ENCODE measurements at places on chromosomes 1 and 21. TPM values are rescaled to one million over a fixed set of nuclear protein-coding genes. Genes with fewer than 3 reads are reported as not detected.
A peak's percentile ranks its signal among the peaks of the same experiment; 100 is the strongest.

CADM3 gene
- not detected for total RNA-seq

STK40 gene
- total RNA-seq, result 17.8 TPM

KISS1 gene
- total RNA-seq, result not detected

LTN1 gene
- total RNA-seq, result 23.6 TPM

BARHL2 gene
- total RNA-seq, result not detected

AMPD1 gene
- not detected for total RNA-seq

RGS13 gene
- 0.30 TPM for total RNA-seq

DNA sequence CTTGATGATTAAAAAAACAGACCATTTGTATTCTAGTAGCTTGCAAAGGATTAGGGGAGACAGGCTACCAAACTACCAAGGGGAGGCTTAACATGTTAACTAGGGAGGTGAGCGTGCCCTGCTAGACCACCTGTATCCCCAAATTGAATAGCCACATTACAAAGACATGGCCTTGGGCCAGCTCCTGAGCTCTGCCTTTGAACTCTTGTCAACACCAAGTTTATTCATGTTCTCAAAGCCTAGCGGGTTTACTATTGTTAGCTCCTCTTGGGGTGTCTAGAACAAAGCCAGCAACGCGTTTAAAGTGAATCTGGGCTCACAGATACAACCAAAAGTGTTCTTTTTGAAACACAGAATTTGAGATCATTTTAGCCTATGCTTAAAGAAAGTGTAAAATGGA is 36.3 kb downstream of the SMYD2 start:
- peaks cover 54% of the 10 kb centered on the region for H3K36me3 ChIP-seq
- no peak overlapping the region for H3K27ac ChIP-seq
- H3K27me3 ChIP-seq, result no peaks in the 10 kb centered on the region
- no peak overlapping the region for H3K4me3 ChIP-seq
- DNase-seq, result no peak
- no peaks in the 10 kb centered on the region for H3K4me1 ChIP-seq

- no peak for DNase-seq
- no peaks in the 10 kb centered on the region for H3K4me1 ChIP-seq
- H3K4me3 ChIP-seq, result no peak overlapping the region
- H3K27ac ChIP-seq, result no peak overlapping the region
These were observed 197.6 kb upstream of the DMRTA2 start for GRCh38 chr1:50620680-50621329.

- H3K36me3 ChIP-seq, result no peaks in the 10 kb centered on the region
- no peaks in the 10 kb centered on the region for H3K4me1 ChIP-seq
- no peak overlapping the region for H3K27ac ChIP-seq
These were observed 72.9 kb downstream of the UBE2T start for GRCh38 chr1:202268817-202269216.

DNA sequence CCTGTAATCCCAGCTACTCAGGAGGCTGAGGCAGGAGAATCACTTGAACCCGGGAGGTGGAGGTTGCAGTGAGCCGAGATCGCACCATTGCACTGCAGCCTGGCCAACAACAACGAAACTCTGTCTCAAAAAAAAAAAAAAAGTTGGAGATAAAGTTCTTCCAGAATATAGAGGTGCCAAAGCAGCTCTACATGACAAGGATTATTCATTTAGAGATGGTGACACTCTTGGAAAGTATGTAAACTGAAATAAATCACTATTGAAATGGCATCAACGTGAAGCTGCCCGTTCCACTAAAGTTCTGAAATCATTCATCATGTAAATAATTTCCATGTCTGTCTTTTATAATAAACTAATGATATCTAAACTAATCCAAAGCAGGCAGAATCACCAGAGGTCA is 14.9 kb downstream of the EIF4G3 start:
- H3K27me3 ChIP-seq, result no peaks in the 10 kb centered on the region
- DNase-seq, result no peak
- H3K36me3 ChIP-seq, result peaks cover 5% of the 10 kb centered on the region
- H3K4me3 ChIP-seq, result no peak overlapping the region
- H3K27ac ChIP-seq, result no peak overlapping the region

DNA sequence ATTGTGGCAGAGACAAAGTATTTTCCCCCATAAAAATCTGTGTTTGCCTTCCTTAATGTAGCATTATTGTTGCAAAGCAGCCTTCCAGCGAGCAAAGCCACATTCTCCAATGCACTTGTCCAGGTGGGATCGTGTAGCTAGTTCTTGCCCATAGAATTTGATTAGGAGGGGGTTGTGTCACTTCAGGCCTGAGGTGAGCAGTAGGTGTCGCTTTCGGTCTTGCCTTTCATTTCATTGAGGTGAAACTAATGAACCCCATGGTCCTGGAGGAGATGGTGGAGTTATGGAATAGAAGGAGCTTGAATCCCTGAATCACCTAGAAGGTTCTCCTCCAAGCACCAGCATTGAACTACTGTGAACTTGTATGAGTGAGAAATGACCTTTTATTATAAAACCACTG is 318.9 kb upstream of the PBX1 start:
- H3K4me3 ChIP-seq, result no peak overlapping the region
- no peaks in the 10 kb centered on the region for H3K4me1 ChIP-seq
- no peaks in the 10 kb centered on the region for H3K36me3 ChIP-seq
- H3K27me3 ChIP-seq, result no peaks in the 10 kb centered on the region
- DNase-seq, result no peak

DNA sequence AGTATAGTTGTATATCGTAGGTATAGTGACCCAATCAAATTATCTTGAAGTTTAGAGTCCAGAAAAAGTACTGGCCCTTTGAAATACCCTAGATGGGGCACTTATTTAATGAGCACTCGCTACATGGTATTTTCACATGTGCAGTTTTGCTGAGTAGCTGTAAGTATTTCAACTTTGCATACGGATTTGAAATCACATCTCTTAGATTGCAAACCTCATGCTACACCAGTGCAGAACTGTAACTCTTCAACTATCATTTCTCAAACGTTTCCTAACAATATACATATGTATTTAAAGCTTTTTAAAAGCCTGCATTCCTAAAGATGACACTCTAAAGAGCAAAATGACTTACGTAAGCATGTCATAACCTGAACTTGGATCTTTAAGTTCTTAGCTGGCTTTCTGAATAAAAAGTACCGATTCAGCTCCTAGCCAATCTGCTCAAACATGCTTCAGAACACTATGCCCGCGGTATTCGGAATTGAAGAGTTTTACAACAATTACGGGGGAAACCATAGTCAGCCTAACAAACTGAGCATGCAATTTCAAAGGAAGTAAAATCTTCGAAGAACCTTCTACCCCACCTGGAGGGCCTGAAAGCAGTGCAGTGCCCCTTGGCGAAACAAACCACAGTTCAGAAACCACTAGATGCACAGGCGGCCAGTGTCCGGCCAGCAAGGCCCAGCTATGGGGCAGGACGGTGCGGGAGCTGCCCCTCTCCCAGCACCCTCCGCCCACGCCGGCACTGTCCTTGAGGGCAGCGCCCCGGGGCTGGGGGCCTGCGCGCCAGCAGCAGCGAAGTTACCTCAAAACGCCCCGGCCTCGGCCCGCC is 863 bp downstream of the FH start:
- H3K27ac ChIP-seq, result no peak overlapping the region
- H3K4me1 ChIP-seq, result peaks cover 5% of the 10 kb centered on the region
- peak; percentile 0 for DNase-seq
- H3K36me3 ChIP-seq, result peaks cover 3% of the 10 kb centered on the region
- peaks cover 8% of the 10 kb centered on the region for H3K27me3 ChIP-seq

DNA sequence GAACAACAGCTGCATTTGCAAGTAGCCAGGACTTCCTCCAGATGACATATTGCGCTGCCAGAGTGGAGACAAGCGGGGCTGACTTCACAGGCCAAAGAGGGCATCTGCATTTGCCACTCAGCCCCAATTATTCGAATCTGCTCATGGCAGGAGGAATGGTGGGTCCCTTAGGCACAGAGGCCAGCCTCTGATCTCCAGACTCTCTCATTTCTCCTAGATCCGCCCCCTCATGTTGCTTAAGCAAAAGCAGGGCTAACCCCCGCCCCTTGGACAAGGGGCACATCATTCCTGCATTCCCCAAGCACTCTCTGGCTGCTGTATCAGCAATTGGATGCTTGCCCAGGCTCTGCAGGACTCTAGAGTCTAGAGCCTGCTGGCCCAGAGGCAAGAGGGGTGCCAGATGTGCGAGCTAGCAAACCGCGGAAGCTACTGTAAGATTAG is 262.4 kb downstream of the ST6GALNAC3 start:
- no peaks in the 10 kb centered on the region for H3K4me1 ChIP-seq
- H3K4me3 ChIP-seq, result no peak overlapping the region
- no peaks in the 10 kb centered on the region for H3K36me3 ChIP-seq

DNA sequence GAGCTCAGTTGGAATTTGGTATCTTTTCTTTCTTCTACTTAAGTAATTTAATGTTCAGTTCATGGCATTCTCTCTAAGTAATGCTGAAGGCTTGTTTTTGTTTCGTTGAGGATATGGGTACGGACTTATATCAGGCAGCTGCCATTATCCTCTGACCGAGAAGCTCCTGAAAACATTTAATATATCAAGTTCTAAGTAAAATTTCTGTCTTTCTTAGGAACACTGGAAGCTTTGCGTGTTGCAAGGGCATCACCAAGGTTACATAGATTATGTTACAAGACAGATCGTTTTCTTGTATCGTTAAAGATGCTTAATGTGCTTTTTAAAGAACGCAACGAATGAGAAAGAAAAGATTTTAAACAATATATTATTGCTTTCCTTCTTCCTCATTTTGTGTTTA is 1.0 kb upstream of the GALNT2 start:
- no peaks in the 10 kb centered on the region for H3K36me3 ChIP-seq
- no peak for DNase-seq
- H3K27ac ChIP-seq, result peak overlapping the region; percentile 46

DNA sequence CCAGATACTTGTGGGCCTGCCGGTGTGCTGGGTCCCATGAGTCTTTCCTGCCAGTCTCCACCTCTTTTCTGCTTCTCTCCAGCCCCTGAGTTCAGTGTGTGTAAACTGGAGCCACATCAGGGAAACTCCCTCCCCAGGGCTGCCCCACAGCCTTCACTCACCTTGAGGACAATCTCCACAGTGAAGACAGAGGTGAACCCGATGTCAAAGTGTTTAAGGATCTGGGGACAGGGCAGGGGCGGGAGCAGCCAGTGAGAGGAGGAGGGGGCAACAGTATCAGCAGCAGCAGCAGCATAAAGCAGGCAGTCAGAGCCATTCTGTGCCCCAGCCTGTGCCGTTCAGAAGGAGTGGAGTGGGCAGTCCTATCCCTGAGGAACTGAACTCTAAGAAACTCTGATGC is 43.2 kb downstream of the CACNA1S start:
- no peak overlapping the region for H3K27ac ChIP-seq
- no peaks in the 10 kb centered on the region for H3K4me1 ChIP-seq
- no peak for DNase-seq
- H3K36me3 ChIP-seq, result no peaks in the 10 kb centered on the region
- no peak overlapping the region for H3K4me3 ChIP-seq

GRCh38 chr1:153649863-153650235 is 8.7 kb upstream of the SNAPIN start:
- no peaks in the 10 kb centered on the region for H3K27me3 ChIP-seq
- H3K27ac ChIP-seq, result no peak overlapping the region
- H3K4me3 ChIP-seq, result no peak overlapping the region
- H3K4me1 ChIP-seq, result peaks cover 37% of the 10 kb centered on the region
- peaks cover 26% of the 10 kb centered on the region for H3K36me3 ChIP-seq

DNA sequence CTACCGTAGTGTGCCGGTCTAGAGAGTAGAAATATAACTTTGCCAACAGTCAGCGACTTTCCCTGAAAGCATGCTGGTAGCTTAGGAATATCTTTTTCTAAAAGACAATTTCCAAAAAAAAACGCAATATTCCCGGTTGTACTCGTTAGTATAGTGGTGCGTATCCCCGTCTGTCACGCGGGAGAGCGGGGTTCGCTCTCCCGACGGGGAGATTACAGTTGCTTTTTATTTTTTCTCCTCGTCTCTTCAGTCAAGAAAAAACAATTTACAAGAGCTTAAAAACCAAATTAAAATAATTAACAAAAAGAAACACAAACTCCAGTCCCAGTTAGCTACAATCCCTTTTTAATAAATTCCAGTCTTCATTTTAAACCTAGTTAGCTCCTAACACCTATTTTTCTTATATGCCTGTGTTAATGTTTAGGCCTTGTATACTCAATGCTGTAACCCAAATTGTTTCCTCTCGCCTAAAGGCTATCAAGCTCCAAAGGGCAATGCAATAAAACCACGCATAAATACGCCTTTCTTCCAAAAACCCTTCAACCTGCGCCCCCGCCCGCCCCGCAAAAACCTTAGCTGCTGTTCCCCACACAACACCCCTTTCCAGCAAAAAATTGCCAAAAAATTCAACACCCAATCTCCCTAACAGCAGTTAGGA is 7.8 kb downstream of the HSPA6 start:
- DNase-seq, result no peak
- no peaks in the 10 kb centered on the region for H3K36me3 ChIP-seq
- H3K27me3 ChIP-seq, result no peaks in the 10 kb centered on the region
- peaks cover 8% of the 10 kb centered on the region for H3K4me1 ChIP-seq

DNA sequence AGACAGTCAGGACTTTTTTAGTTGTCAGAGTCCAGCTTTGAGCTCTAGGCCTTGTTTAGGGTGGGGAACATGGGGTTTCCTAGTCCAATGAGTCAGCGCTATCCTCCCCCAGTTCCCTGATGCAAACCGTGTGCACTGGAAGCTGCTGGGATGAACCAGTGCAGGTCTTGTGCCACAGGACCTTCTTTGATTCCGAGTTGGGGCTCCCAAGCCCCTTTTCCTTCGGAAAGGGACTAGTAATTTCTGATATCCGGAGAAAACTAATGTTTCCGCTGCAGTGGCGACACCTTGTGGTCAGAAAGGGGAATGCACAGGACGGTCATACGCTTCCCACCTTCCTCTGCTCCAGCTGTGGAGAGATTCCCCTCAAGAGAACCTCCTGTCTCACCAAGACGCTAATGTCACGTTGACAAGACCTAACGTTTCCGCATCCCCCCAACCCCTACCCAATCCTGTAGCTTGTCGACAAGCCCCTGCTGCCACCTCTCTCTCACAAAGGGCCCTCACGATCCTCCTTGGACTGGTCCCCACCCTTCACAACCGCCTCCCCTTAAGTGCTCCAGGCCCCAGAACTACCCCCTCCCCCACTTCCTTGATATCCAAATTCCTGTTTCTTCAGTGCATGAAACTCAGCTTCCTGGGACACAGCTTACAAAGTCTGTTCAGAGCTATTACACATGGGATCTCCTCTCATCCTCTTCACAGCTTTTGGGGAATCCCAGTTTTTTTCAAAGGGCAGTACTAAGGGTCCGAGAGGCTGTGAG is 30.9 kb downstream of the GPA33 start:
- H3K27ac ChIP-seq, result no peak overlapping the region
- H3K4me1 ChIP-seq, result peaks cover 4% of the 10 kb centered on the region
- no peaks in the 10 kb centered on the region for H3K27me3 ChIP-seq
- no peak overlapping the region for H3K4me3 ChIP-seq

Data from CD4-positive, alpha-beta T cell (primary cell).